ENCODE measurements at places on chromosomes 13 and 19.

DNA sequence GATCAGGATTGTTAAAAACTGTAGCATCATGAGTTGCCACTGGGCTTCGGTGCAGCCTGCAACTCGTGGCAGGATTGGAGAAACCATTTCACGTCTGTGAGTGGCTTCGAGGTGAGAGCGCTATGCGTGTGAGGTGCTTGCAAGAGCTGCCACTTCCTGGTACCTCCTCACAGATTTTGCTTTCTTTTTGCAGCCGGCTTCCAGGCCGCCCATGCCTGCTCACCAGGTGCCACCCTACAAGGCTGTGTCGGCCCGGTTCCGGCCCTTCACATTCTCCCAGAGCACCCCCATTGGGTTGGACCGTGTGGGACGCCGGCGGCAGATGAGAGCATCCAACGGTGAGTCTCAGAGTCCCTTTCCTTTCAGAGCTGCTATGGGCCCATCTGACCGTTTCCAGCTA, 57.9 kb upstream of the C1QTNF9 start:
- no peak for DNase-seq

DNA sequence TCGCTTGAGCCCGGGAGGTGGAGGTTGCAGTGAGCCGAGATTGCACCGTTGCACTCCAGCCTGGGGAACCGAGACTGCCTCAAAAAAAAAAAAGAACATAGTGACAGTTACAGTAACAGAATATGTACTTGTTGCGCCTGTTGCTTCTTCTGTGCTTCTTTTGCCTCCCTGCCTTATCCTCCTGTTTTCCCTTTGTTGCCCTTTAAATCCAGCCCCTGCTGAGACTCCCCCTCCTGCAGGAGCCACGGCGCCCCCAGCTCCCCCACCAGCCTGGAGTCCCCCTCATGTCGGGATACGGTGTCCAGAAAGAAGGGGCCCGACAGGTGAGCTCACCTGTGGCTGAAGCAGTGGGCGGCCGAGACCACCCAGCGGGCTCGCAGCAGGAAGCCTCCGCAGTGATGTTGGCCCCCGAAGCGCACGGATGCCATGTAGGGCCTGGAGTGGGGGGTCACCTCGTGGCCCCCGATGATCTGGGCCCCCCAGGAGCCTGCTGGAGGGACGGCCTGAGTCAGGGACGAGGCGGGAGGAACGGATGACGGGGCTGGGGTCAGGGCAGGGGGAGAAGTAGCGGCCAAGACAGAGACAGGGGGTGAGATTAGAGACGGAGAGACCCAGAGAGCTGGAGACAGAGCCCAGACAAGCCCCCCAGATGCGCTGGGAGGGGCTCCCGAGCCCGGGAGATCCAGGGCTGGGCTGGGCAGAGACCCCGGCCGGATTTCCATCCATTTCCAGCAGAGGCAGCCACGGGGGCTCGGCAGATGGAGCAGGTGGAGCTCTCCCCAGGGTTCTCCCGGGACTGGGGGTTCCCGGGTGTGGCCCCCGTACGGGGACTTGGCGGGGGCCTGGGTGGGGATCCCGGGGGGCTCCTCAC, 536 bp downstream of the PRSS57 start:
- DNase-seq: no peak

- DNase-seq: no peak
These were observed 133.9 kb upstream of the TMTC4 start for GRCh38 chr13:100808330-100809128.

- no peak for DNase-seq
These were observed 2613.9 kb upstream of the PCDH20 start for GRCh38 chr13:64029343-64030093.

DNA sequence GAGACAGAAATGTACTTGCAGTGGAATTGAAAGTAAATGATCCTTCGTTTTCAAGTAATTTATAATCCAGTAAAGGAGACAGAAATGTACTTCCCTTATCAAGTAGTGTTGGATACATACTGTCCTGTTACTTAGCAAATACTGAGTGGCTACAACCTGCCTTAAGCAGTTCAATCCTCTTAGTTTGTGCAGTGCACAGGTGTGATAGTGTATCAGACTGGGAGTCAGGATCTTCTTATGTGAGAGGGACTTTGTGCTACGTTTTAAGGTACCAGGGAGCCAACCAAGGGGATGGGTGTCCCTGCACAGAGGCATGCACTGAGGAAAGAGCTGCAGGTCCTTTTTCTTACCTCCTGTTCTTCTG, 111.1 kb downstream of the DNAJC3 start:
- DNase-seq: no peak

GRCh38 chr19:13051557-13052165, 51.0 kb downstream of the LYL1 start:
- DNase-seq: no peak

GRCh38 chr19:34838753-34839431, 65.9 kb upstream of the ZNF599 start:
- DNase-seq: peak; percentile 5

- DNase-seq: no peak
These were observed 1199.9 kb upstream of the SPRY2 start for GRCh38 chr13:81540777-81541176.

DNA sequence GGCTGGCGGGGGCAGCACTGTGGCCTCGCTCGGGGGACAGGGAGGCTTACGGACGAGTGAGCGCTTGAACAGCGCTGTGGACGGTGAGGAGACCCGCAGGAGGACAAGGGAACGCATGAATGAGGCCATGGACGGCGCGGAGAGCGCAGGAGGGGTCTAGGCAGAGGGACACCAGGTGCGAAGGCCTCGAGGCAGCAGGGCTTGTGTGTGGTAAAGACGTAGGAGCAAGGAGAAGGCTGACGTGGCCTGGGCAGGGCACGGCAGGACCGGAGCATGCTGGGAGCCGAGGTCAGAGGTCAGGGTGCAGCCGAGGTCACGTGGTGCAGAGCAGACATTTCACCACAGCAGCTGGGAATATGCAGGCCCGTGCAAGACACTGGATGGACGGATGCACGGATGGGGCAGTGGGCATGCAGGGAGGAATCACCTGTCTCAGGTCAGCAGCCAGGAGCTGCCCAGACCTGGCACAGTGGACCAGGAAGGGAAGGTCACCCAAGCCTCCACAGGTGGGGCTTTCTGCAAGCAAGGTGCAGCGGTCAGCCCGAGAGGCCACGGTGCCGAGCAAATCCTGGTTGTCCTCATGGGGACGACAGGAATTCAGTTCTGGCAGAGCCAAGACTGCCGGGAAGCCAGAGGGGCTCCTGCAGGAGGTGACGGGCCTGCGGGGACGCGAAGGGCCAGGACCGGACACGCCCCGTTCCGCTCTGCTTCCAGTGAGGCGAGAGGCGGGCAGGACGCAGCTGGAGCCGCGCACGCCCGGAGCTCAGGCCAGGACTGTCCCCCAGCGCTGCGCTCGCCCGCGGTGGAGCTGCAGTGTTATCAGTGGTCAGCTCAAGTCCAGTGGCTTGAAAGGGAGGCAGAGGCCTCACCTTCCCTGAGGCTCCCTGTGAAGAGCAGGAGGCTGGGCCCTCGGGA, 72.2 kb downstream of the RASA3 start:
- DNase-seq: no peak

- DNase-seq: no peak
These were observed 553.6 kb upstream of the ATXN8OS start for GRCh38 chr13:69553976-69554375.

- no peak for DNase-seq
These were observed 17.2 kb downstream of the PKN1 start for GRCh38 chr19:14450168-14450874.

DNA sequence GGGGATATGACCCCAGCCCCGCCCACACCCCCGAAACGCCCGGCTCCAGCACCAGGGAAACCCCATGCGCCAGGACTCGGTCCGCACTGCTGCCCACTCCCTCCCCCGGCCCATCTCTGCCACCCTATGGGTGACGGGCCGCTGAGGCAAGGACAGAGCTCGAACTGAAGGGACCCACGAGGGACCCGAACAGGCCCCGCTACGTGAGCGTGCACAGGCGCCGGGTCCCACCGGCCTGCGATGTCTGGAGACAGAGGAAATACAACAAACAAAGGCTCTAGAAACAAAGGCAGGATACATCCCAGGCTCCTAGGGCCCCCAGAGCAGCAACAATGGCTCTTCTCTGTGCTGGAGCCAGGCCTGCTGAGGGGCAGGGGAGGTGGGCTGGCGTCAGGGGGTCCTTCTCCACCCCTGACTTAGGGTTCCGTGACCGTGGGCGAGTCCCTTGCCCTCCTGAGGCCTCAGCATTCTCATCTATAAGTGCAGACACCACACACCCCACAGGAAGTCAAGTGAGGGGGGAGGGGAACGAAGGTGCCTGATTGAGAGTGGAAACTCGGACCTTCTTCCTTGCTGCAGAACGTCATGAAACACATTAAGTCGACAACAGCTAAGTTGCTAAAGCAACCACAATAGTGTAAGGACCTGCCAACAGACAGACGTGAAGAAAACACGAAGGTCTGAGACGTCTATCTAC, 3.1 kb downstream of the ABHD17A start:
- no peak for DNase-seq

DNA sequence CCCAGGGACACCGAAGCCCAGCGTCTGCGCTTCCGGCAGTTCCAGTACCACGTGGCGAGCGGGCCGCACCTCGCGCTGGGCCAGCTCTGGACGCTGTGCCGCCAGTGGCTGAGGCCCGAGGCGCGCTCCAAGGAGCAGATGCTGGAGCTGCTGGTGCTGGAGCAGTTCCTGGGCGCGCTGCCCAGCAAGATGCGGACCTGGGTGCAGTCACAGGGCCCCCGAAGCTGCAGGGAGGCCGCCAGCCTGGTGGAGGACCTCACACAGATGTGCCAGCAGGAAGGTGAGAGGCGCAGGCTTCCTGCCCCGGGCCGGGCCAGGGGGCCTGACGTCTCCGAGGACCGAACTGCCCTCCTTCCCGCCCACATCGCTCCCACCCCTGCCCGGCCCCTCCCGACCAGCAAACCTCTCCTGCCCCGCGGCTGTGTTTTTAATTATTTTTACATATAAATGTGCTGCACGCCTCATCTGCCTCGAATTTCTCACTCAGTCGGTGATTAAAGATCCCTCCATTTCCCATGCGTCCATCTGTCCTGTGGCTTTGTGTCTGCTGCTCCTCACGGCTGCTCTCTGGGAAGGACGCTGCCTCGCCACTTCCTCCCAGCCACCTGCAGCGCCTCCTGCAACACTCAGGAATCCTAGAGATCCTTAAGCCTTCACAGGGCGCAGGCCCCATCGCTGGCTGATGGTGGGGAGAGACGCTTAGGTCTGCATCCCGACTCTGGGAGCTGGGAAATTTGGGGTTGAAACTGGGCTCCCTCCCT, 4.3 kb downstream of the ZSCAN1 start:
- DNase-seq: no peak

DNA sequence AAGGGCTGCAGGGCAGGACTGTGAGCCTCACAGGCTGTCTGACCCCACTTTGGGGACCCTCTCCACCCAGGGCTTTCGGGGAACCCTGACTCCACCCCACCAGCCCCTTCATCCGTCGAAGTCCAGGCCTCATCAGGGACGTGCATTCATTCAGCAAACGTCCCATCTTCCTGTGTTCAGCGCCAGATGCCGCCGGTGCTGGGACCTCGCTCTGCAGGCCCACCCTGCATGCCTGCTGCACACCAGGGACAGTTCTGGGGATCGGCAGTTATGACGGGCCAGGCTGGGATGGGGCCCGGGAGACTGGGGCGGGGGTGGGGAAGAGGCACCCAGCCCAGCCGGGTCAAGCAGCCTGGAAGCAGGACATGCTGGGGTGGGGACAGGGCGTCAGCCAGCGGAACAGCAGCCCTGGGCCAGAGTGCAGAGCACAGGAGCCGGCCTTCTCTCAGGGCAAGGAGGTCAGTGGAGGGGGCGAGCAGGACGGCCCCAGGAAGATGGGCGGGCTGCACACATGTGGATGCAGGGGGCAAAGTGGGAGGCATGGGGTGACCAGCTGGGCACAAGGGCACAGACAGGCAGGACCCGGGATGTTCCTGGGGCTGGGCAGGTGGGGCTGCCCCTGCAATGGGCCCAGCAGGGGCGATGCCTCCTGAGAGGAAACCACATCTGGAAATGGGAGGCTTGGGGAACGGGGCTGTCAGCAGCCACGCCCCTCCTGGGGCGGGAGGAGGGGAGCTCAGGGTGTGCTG, 5.1 kb downstream of the GAMT start:
- DNase-seq: no peak

- DNase-seq: peak; percentile 98
These were observed 866 bp upstream of the ZSWIM4 start for GRCh38 chr19:13794398-13794756.

DNA sequence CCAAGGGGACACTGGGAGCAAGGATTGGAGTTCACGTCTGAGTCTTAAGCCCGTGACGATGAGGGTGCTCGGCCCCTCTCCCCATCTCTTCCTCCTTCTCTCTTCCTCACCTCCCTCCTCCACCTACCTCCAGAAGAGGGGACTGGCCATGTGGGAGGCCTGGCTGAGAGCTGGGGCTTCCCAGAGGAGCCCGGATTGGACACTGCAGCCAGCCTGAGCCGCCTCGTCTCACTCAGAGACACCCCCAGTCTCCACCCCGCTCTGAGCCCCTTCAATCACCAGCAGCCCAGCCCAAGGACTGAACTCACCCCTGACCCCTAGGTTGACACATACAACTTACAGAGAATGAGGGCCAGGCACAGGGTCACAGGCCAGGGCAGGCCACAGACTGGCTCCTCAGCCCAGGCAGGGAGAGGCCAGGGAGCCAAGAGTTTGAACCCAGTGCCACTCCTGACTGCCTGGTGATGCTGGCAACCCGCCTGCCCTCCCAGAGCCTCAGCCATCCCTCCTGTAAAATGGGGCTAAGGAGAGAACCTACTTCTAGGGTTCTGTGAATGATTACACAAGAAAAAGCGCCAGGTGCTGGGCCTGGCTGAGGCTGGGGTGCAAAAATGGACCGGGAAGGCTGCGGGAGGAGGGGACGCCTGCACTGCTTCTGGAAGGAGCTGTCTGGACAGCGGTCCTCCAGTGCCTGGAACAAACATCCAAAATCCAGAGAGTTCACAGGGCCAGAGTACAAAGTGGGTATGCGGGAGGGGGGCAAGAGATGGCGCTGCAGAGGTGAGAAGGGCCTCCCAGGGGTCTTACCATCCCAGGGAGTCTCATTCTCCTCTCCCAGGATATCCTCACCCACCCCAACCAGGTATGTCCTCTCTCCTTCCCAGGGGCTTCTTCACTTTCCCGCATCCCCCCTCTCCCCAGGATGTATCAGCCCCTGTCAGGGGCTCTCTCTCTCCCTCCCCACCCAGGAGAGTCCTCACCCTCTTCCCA, 1.1 kb downstream of the CD79A start:
- DNase-seq: no peak

DNA sequence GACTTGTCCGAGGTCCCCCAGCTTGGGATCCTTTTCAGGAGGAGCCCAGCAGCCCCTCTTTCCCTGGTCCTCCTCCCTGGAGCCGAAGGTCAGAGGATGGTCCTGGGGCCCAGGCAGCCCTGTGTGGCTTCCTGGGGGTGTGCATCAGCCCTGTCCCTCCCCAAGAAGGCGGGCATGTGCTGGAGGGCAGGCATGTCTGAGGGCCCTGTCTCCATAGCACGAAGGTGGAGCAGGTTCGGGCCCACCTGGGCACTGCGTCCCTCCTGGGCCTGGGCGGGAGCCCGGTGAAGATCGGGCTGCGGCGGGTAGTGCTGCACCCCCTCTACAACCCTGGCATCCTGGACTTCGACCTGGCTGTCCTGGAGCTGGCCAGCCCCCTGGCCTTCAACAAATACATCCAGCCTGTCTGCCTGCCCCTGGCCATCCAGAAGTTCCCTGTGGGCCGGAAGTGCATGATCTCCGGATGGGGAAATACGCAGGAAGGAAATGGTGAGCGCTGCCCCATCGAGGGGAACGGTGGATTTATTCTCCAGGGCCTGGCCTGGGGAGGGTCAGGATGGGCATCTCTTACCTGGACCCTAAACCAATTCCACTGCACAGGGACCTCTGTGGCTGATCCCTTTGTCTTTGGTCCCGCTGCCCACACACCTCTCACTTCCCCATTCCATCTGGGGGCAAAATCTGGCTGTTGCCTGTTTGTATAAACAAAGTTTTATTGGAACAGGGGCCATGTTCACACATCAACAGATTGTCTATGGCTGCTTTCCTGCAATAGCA, 10.9 kb downstream of the TIMM13 start:
- DNase-seq: no peak
